ENCODE measurements at places on chromosomes 5 and 9.
A peak's percentile ranks its signal among the peaks of the same experiment; 100 is the strongest.

DNA sequence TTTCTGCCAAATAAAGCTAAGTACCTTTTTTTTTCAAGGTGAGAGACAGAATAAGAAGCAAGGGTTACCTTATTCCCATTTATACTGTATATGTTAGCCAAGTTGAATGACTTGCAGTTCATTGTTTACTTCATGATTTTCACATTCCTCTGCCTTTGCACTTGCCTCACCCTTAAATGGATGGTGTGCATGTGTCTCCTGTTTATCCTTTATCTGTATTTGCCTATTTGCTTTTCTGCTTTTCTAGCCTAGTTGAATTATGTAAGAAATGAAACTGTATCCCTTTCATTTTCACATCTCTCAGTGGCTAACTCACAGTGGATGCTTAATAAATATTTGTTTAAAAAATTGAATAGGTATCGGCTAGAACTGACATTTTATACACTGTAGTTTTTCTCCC, 200.8 kb upstream of the ST8SIA4 start:
- no peak for DNase-seq

- DNase-seq = no peak
These were observed 65.2 kb upstream of the PTGER4 start for GRCh38 chr5:40614466-40614865.

DNA sequence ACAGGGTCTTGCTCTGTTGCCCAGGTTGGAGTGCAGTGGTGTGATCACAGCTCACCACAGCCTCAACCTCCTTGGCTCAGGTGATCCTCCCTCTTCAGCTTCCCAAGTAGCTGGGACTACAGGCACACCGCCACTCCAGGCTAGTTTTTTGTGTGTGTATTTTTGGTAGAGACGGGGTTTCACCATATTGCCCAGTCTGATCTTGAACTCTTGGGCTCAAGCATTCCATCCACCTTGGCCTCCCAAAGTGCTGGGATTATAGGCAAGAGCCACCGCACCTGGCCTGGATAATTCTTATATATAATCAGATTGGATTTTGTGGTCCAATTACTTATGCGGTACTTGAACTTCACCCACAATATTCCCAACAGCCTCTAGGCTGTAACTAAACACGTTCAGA, 19.8 kb downstream of the CCDC69 start:
- no peak for DNase-seq

- no peak for DNase-seq
These were observed 98.7 kb upstream of the PALM2AKAP2 start for GRCh38 chr9:109681301-109681700.

- peak; percentile 94 for DNase-seq
These were observed 2.7 kb downstream of the VCAN start for GRCh38 chr5:83474161-83474796.

DNA sequence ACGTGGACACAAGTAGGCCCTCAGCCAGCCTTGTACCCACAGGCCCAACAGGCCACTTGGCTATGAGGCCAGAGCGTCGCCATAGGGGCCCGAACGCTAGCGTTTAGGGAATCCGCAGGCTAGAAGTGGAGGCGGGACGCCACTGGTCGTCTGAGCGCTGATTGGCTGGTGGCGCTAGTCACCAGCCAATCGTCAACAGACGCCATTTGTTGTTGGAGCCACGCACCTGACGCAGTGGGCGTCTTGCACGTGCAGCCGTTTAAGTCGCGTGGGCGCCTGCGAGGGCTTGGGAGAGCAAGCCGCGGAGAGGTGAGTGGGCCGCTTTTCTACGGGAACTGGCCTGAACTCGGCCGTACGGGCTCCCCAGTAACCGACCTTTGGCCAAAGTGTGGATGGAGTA, at the start of gene DDX4:
Gene DDX4 (plus strand): TSS at position 269 of the 400 bp plus-strand sequence. CDS start 903 bp downstream, outside the sequence.
- DNase-seq = no peak

All from right forelimb (tissue), 1 donor.